Stimulated activated CD8-positive, alpha-beta memory T cell treated with anti-CD3 and anti-CD28 coated beads, Interleukin-4, amount 100 ng/mL, for 1 hour (primary cell): ENCODE measurements at places on chromosomes 5 and 9.

DNA sequence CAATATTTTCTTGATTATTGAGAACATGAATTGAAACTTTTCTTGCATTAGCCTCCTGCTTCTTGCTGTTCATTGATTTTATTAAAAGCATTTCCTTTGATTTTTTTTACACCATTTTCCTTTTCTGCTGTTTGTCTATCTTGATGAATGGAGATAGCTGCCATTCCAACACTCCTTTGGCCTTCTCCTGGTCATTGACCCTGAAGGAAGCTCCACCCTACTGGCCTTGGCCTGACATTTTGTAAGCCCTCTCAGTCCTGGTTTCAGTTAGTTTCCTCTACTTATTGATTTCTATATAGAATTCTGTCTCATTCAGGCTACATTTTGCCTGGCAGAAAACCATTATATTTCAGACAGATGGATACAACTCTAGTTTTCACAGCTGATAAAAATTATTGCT is 115.1 kb upstream of the DMRTA1 start:
- no peak for DNase-seq

- no peak for DNase-seq
Measured at GRCh38 chr5:154179846-154180710, 10.5 kb upstream of the GALNT10 start.

- no peak for DNase-seq
Measured at GRCh38 chr5:36569491-36569890, 36.9 kb upstream of the SLC1A3 start.

DNA sequence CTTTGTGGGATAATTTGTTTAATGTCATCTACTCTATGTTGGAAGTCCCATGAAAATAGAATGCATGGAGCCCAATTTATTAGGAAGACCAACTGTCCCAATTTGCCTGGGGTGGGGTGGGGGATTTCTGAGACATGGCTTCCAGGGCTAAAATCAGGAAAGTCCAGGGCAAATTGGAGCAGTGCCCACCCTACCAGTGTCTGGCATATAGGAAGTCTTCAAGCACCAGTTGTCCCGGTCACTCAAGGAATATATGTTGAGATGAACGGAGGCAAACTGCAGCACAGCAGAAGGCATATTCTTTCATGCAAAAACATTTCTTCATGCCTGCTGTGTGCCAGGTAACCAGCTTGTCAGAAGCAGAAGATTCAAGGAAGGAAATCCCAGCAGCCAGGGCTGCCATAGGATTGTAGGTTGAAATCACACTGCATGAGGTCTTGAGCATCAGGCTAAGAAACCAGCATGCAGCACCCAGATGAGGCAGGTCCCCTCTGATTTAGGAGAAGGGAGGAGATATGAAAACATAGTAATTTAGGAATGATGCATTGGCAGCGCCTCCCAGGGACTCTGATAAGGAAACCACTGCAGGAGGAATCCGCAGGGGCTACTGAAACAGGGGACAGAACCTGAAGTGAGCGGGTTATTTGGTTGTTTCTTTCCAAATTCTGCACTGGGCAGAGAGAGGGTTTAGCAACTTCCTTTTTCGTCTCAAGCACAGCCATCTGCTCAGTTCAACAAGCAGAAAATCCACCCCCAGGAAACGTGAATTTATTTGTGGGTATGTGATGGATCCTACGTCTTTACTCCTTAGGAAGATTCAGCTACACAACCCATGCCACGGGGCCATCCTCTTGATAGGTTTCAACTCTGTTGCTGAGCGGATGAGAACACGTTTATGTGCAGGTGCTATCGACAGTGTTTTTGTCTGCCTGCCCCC is 112.6 kb upstream of the CPEB4 start:
- DNase-seq, result no peak

GRCh38 chr5:53337827-53338226 is 142.6 kb upstream of the FST start:
- DNase-seq, result no peak

GRCh38 chr5:163385271-163385670 is 52.1 kb upstream of the CCNG1 start:
- no peak for DNase-seq

DNA sequence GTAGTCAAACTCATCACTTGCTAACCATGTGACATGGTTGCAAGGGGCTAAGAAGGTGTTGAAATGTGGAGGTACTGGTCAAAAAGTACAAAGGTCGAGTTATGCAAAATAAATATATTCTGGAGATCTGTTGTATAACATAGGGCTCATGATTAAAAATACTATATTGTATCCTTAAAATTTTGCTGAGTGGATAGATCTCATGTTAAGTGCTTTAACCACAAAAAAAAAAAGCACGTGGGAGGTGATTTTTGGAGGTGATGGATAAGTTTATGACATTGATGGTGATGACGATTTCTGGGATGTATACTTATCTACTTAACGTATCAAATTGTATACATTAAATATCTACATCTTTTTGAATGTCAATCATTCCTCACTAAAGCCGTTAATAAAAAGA is 96.2 kb upstream of the PAPPA start:
- DNase-seq, result no peak

DNA sequence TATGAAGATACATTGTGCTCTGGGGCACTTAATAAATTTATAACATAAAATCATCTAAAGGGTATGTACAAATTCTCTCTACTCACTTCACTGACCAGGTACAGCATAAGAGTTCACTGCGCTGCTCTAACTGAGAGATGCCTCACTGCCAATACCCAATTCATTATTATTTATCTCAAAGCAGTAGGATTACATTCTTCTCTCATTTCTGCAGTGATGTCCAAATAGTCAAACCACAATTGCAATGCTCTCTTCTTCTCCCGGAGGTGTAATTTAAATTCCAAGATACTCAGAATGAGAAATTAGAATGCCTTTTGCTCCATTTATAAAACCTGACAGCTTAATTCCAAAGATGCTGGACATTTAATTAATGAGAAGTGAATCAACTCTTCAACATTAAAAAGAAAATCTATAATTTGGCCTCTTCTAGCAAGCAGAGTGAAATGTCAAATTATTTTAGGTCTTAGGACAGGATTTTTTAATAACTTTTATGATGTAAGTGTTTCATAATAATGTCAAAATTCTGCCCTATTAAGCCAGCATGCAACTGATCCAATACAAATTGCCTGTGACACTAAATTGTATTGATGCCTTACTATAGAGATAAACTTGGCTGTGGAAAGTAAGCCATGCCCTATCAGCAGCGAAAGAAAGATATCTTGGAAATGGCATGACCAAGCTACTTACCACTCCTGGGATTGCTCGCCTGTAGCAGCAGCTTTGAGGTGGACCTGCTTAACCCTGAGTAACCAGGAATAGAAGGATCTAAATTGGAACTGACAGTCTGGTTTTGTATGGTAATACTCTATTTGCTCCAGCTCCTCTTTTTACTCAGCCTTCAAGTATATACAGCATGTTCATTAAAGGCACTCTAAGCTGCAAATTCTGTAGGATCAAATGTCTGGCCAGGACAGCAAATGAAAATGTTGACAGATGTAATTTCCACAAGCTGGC is 374.2 kb upstream of the TYRP1 start:
- DNase-seq, result no peak

GRCh38 chr5:57862942-57863341 is 380.3 kb upstream of the ACTBL2 start:
- DNase-seq, result no peak

GRCh38 chr5:177496727-177497291 is 595 bp downstream of the PDLIM7 start:
- no peak for DNase-seq

DNA sequence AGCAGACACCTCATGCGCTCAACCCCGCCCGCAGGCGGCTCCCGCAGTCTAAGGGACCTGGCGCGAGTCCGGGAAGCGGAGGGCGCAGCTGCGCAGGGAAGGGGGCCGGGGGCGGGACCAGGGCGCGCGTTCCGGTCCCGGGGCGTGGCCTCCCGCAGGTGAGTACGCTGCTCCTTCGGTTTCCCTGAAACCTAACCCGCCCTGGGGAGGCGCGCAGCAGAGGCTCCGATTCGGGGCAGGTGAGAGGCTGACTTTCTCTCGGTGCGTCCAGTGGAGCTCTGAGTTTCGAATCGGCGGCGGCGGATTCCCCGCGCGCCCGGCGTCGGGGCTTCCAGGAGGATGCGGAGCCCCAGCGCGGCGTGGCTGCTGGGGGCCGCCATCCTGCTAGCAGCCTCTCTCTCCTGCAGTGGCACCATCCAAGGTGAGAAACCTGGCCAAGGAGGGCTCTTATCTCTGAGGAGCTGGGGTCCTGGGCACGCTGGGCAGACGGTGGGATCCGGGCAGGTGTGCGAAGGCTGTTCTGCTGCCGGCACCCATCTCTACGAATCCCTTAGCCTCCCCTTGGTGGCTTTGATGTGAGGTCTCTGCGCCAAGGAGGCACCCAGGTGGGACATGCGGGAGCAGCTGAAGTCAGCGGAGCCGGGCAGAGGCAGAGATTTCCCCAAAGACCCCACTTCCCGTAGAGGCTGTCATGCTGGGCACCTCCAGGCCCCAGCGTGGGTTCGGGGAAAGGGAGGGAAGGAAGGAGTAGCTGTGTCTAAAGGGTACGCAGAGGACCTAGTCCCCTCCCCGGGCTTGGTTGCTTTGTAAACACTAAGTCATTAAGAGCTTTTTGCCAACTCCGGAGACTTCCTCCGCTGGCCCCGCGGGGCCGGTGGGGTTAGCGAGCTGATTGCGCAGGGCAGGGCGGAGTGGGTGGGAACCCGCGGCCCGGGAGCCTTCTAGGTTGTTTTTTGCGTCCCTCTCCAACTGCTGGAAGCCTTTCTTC is at the start of gene F2RL1:
F2RL1 (plus strand) TSS at position 187 of the 988 bp plus-strand sequence; CDS start at position 340, 153 bp downstream.
- peak; percentile 15 for DNase-seq

GRCh38 chr9:71249729-71250317 is 128.4 kb upstream of the TRPM3 start:
- DNase-seq, result no peak

GRCh38 chr5:107874795-107875194 is 204.1 kb upstream of the EFNA5 start:
- DNase-seq, result no peak

- no peak for DNase-seq
Measured at GRCh38 chr5:135076051-135076491, 42.0 kb upstream of the PITX1 start.

DNA sequence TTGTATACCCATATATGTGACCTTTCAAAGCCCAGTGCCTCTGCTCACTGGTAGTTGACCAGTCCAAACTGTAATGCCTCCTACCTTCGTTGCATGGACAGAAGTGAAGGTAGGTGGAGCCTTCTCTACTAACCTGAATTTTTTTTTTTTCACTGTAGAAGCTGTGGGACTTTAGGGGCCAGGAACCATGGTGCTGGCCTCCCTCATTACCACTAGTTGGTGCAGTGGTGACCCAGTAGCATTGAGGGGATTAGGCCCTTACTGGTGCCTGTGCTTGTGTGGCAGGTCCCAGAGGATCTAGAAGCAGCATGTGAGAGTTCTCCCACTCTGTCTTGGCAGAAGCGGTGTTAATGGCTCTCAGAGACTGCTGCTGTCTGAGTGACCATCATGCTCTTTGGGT is 2.3 kb downstream of the RALGPS1 start:
- DNase-seq, result no peak

DNA sequence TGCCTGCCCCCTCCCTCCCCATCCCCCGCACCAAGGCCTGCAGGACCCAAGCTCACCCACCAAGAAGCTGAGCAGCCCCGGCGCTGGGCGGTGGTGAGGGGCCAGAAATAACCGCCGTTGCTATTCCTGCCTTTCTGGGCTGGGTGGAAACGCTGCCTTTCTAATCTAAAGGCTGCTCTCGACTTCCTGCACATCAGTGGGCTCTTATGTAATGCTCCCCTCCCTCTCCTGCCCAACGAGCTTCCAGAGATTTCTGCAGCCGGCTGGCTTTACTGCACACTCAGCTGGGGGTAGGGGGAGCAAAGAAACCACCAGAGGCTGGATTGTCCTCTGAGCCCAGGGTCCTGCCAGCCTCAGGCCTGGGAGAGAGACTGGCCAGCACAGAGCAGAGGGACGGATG is 6.9 kb upstream of the EGR1 start:
- no peak for DNase-seq

DNA sequence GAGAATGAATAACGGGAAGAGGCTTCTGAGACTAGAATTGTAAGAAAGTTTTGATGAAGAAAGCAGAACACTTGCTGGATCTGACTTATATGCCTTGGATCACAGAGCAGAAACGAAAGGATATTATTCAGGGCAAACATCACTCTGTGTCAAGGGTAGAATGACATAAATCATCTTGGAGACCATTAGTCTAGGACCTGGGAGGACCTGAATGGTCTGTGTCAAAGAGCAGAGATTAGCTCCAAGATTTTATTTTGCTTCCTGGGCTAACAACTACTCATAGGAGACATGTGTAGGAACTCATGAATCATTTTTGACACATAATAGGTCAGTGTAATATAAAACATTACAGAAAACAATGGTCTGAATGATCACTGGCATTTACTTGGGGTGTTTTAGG is 417.9 kb downstream of the SLCO4C1 start:
- no peak for DNase-seq

- no peak for DNase-seq
Measured at GRCh38 chr5:179126506-179126991, 66.4 kb downstream of the ZNF354C start.

GRCh38 chr9:137194909-137195308 is 5.6 kb downstream of the TPRN start:
- DNase-seq, result no peak

DNA sequence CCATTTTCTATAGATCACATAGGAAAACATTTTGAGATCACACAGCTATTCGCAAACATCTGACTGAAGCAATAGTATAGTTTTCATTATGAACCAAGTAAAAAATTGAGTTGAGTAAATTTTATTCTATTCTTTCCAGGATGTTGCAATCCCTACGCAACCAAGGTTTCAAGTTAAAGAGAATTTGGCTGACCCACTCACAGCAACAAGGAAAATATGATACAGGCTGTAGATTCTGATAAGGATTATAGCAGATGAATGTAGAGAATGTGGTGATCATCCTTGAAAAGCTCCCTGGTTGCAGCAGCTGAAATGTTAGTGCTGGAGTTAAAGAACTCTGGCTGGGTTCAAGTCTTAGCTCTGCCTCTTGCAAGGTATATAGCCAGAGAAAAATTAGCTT is 4.7 kb downstream of the ABCA1 start:
- DNase-seq, result no peak

DNA sequence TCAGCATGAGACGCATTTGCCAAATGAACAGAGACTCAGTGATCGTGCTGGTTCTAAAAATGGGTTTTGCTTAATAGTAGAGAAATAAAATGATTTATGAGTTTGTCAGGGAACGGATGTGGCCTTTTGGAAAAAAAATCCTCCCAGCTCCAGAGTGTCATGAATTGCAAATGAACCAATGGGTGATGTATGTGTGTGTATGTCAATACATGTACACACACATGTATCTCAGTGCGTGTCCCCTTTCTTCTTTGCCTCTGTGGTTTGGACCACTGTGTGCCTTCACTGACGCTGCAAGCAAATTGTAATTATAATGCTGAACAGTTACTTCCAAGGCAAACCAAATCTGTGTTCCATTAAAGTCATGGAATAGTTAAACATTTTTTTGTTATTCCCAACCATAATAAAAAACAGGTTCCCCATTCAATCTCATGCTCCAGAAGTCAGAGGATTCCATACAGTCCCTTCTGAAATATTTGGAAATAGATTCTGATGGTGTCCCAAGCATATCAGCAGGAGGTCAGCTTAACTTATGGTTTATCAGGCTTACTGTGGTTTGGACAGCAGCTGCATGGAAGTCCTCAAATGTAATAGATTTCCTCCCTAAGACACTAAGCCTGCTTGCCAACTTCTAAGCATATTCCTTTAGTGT is 630.5 kb downstream of the ACTL7B start:
- DNase-seq, result no peak

GRCh38 chr5:62041156-62041756 is 264.8 kb upstream of the KIF2A start:
- DNase-seq, result no peak

GRCh38 chr9:137761032-137761431 is 116.5 kb upstream of the CACNA1B start:
- DNase-seq, result no peak

GRCh38 chr5:177128551-177128981 is 5.0 kb upstream of the NSD1 start:
- DNase-seq, result no peak
